Cortex of kidney (tissue), 1 donor: ENCODE measurements at places on chromosomes 2 and 18.

- DNase-seq = no peak
Observed at GRCh38 chr2:34179511-34179910, 580.4 kb upstream of the FAM98A start.

GRCh38 chr2:84498150-84498799, 18.0 kb upstream of the DNAH6 start:
- no peak for DNase-seq

- DNase-seq = no peak
Observed at GRCh38 chr2:55609938-55610578, 7.4 kb downstream of the PPP4R3B start.

DNA sequence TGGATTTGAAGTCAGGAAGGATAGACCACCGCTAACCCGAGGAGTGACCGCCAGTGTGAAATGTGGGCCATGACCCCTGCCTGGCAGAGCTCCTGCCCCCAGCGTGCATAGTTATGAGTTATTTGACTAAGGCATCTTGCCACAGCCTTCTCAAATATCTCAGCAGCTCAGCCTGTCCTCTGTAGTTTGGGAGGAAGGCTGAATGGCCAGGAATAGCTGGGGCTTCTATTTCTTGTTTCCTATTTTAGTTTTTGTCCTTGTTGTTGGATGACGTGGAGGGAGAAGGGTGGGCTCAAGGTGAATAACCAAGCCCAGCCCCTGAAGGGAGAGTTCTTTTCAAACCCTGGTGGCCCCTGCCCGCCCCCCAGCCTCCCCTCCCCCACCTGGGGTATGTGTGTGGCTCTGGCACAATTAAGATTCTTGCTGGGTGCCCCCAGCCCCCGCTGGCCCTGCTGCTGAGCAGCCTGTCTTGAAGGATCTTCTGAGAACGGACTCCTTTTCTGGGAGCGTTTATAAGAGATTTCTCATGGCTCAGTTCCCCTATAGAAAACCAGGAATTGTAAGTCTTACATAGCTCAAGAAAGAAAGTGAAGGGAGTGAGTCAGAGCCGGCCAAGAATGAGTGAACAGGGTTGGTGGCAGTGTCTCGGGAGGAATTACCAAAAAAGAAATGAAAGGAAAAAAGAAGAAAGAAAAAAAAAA, 157.4 kb downstream of the GLI2 start:
- no peak for DNase-seq

- no peak for DNase-seq
Observed at GRCh38 chr2:74617122-74617521, 31.0 kb downstream of the M1AP start.

DNA sequence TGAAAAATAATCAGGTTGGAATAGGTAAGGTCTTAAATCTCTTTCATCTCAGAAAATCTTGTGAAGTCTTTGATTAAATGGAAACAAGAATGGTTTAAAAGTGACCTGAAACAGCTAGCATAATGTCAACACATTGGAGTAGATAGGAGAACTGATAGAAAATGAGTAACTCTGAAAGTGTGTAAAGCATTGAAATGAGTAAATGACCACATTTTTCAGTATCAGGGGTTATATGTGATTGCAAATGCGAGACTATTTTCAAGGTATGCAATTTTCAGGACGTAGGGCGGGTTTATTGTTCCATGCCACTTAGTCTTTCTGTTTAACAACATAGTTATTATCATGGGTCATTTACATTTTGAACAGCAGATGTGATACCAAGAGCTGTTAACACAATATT, 1383.2 kb downstream of the LRP1B start:
- DNase-seq = no peak

DNA sequence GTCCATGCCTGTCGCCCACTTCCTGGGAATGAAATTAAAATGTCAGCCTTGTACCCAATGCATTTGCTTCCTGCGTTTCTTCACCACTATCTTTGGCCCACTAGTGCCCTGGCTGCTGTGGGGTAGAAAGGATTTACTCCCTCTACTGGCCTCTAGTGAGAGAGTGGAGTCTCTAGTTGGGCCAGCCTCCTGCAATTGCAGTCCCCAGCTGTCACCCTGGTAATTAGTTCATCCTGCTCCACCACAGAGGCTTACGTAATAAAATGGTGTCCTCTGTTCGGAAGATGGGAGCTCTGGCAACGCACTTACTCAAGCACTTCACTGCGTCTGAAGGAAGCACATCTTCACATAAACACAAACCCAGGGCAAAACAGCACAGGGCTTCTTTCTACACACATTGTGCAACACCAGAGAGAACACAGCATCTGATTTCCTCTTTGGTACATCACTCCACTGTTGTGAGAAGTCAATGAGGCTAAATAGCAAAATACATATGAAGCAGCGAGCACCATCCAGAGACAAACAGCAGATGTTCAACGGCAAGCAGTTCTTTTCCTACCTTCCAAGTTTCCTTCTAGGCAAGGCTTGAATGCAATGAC, 274.6 kb downstream of the LRATD1 start:
- DNase-seq = no peak

- no peak for DNase-seq
Observed at GRCh38 chr2:19256121-19256601, 102.3 kb downstream of the OSR1 start.

DNA sequence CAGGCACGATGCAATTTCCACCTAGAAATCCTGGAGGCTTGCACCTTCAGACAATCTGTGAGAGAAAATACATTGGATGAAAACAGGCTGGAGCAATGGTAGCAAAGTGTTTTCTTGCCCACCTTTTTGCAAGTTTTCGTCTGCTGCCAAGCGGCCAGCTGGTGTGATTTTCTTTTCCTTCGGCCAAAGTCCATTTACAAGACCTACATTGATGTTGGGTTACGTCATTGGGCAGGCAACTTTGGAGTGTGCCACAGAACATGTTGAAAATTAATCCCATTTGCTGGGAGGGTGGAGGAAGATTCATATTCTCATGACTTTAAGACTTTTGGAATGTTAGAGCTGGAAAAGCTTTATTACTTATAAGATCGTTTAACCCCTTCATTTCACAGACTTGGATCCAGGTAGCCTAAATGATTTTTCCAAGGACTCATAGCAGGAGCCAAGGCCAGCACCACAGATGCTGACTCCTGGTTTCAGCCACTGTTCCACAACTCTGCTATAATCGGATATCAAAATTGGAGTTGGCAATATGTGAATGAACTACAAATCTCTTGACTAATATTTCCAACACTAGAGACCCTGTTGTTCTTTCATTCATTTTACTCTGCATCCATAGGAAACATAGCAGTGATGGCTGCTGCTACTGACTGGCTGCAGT, 352.1 kb downstream of the RND3 start:
- no peak for DNase-seq

- DNase-seq = no peak
Observed at GRCh38 chr2:48812416-48812815, 56.9 kb upstream of the LHCGR start.

DNA sequence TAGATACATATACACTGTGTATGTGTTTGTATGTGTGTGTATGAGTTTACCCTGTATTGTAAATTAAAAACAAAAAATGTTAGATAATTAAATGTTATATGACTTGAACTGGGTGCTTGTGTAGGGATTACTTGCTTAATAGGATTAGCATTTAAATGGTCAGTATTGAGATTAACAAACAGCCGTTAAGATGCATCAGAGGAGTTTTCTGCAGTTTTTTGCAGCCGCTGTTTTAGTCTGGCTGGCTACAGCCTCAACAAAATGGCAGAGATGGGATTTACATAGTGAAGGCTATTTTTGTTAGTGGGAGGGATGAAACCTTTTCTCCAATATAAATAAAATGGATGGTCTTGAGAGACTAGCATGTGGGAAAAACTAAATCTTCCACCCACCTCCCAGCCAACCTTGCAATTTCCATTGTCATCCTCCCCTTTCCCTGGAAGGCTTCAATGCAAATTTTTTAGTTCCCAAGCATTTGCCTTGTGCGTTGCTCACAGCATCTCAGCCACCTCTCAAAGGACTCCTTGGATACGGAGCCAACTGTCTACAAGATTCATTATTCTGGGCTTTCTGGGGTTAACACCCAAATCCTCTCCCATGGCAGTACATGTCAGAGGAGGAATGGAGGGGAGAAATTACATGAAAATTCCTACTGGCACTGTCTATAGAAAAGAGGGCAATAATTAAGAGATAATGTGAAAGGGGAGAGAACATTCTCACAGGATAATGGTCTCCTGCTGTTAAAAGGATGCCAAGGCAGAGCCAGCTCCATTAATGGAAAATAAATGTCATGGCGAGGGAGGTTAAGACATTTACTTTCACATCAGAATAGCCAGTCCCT, 351.9 kb downstream of the CDH2 start:
- no peak for DNase-seq

- no peak for DNase-seq
Observed at GRCh38 chr2:59176737-59177136, 935.6 kb upstream of the FANCL start.

- no peak for DNase-seq
Observed at GRCh38 chr2:216519154-216519762, 20.6 kb downstream of the RPL37A start.

DNA sequence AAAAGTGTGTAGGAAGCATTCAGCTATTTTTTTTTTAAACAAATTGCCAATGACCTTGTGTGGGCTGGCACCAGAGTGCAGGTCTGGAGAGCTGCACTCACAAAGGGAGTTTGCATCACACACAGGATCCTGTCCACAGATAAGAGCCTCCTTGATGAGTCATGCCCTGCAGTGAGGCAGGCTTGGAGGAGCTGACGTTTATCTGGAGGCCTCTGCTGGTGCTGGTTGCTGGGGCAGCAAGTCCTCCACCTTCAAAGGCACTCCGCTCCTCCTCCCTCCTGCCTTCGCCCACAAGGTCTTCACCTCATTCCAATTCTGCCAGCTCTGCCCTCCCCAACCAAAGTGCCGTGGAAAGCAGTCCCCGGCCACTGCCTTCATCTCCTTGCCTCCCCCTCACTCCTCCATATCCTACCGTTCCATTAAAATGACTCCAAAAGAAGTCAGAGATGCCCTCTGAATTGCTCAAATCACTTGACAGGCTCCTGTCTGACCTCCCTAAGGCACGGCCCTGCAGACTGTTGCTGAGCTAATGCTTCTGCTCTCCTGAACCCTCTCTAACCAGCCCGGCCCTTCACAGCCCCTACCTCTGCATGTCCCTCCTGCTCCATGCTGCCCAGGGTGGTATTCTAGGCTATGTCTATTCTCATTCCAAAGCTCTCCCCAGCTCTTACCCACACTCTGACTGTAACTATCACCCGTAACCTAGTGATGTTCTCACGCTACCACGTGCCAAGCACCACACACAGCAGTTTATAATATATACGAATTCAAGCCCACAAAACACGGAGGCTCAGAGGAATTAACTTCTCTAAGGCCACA, 30.9 kb downstream of the LONRF2 start:
- no peak for DNase-seq

DNA sequence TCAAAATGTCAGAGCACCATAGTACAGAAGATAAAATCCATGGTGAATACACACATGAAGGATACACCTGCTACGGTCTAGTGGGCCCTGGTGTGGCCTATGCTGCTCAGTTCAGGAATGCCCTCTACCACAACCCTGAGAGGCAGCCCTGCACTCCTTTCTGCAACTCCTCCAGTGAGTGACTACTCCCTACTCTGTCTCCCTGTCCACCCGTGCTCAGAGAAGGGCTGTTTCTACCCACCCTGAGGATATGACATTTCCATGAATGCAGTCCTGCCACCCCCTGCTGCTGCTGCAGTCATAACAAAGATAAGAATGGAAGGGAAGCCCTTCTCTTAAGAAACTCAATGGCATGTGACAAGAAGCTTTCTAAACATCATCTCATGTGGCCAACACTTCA, 137.0 kb downstream of the EN1 start:
- DNase-seq = no peak

DNA sequence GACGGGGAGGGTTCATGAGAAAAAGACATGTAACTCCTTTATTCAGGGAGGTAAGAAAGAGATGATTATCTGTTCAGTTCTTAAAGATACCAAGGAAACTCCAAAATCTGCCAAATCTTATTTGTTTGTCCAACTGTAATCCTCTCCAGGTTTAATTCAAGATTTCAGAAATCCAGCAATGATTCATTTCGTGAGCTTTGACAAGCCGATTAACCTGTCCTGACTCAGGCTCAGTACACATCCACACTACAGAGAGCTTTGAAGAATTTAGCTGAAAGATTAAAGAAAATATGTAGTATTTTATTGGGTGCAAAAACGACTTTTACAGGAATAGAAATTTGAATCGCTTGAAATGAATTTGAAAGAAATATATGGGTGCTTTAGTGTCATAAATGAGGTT, 1.1 kb downstream of the SPAG16 start:
- DNase-seq = no peak
